Cerebellar cortex (tissue), 1 donor: ENCODE measurements at places on chromosomes 2 and 18.
A peak's percentile ranks its signal among the peaks of the same experiment; 100 is the strongest.

DNA sequence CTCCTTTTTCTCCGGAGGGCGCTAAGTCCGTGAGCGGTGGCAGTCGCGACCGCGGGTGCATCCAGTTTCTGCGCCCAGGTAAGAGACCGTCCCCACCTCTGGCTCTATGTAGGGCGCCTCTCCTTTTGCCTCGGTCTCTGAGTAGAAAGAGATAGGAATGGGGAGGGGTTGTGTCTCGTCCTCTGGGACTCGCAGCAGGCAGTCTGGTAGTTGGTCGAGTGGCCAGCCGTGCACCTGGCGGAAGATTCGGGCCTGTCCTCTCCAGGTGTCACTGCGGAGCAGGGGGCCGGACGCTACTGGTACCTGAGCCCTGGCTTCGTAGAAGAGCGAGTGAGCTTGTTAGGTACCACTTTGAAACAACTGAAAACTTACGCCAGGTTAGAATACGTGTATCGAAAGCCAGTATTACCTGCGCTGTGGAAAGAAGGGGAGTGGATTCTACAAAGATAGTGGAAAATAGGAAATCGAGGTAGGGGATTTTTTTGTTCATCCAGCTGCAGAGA lies 403 bp downstream of the MAP2 start:
- DNase-seq: peak; percentile 48

DNA sequence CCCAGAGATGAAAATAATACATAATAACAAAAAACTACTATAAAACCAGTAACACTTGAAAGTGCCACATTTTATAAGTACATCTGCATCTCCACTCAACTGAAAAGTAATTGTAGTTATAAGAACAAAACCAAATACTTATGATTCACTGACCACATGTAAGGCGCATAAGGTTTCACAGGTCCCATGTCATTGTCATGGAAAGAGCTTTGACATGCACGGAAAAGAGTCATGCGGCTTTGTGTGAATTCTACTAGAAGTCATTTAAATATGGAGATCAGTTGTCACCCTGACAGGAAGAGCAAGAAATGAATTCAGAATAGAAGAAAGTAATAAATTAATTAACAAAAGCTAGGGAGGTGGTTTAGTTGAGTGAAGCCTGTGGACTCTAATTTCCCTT lies 459.1 kb downstream of the CDH2 start:
- no peak for DNase-seq

GRCh38 chr2:20647738-20648137 lies 3.2 kb downstream of the HS1BP3 start:
- DNase-seq: no peak

DNA sequence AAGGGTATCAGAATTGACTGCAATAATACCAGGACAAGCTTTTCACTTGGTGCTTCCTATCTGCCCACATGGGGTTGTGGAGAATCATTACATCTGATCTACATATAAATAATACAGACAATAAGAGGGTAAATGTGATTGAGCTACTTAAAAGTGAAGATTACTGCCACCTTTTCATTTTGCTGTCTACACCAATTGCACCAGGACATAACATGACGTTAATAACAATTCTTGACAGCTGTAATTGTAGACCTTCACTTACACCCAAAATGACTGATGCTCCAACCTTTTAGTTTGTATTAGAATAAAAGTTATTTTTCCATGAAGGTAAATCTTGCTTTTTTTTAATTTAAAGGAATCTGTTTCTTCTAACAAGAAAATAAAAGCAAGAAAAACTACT lies 36.5 kb upstream of the TTN start:
- no peak for DNase-seq

- no peak for DNase-seq
Measured at GRCh38 chr18:58183226-58183625, 139.2 kb downstream of the NEDD4L start.

GRCh38 chr2:7281231-7282201 lies 364.3 kb downstream of the RNF144A start:
- peak; percentile 16 for DNase-seq

DNA sequence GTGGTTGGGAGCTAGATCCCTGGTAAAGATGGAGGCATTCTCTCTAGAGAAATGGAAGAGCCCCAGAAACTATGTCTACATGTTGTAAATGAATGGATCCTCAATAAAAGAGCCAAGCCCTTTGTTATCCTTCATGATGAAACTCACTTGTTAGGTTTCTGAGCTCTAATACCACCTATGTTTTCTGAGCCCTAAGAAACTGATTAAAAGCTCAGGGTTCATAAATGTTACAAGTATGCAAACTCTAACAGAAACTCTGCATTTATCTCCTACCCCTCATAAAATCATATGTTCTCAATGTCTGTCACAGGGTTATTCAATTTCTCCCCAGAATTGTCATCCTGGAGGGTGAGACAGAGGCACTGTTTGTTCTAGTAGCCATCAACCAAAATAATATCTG lies 18.0 kb upstream of the HNMT start:
- no peak for DNase-seq
